ENCODE measurements at places on chromosomes 6 and 20.

GRCh38 chr6:23688650-23689049 is 437.4 kb upstream of the NRSN1 start:
- no peak for DNase-seq

GRCh38 chr20:44228465-44229258 is 18.1 kb upstream of the OSER1 start:
- DNase-seq = no peak

- peak; percentile 86 for DNase-seq
These were observed at the start of gene ELMO2 for GRCh38 chr20:46406200-46406985. Gene ELMO2 (minus strand): TSS chr20:46406615. CDS start chr20:46394482, 12,133 bp downstream.

GRCh38 chr6:73734832-73735453 is 38.9 kb downstream of the CD109 start:
- DNase-seq = no peak

DNA sequence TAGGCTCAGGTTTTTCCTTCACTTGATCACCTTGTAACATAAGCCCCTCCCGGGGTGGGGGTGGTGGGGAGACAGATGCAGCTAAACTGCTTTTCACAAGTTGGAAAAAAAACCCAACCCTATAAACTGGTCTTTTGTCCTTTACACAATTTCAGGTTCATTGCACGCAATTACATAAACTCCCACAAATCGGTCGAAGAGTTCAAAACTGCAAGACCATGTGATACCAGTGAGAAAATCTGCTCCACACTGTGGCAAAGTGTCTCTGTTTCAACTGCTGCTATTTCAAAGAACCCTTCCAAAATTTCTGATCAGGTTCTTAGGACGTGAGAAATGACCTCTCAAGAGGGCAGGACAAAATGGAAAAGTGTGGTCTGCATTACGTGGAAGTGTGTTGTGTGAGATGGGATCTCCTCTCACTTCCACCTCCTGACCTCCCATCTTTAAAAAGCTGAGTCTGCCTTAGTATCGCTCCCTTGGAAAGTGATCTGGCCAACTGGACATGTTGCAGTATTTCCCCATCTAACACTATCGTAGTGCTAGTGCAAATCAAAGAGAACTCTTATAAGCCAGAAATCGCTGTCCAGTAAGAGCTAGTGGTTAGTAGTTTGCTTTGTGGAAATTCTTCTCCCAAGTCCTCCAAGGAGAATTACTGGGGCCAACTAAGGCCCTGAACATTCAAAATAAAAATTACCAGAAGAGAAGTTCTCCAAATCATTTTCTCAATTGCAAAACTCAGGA is 60.1 kb downstream of the PRND start:
- no peak for DNase-seq

DNA sequence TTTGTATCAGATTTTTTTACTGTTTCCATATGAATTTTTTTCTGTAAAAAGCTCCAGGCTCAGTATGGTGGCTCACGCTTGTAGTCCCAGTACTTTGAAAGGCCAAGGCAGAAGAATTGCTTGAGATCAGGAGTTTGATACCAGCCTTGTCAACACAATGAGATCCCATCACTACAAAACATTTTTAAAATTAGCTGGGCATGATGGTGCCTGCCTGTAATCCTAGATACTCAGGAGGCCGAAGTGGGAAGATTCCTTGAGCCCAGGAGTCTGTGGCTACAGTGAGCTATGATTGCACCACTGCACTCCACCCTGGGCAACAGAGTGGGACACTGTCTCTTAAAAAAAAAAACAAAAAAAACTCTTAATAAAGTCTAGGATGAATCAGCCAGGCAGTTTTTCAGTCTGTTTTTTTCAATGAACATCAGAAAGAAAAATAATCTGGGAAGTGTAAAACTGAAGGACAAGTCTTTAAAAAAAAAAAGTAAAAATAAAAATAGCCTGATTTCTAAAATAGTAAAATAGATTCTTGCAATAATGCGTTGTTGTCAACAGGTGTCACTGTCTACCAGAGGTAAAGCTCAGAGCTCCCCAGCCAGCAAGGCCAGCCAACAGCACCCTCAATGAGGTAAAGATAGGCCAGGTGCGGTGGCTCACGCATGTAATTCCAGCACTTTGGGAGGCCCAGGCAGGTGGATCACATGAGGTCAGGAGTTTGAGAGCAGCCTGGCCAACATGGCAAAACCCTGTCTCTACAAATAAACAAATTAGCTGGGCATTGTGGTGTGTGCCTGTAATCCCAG is 9.3 kb upstream of the ATG5 start:
- no peak for DNase-seq

GRCh38 chr6:130420911-130421310 is 55.1 kb downstream of the TMEM200A start:
- no peak for DNase-seq

- no peak for DNase-seq
These were observed 30.4 kb downstream of the PREX1 start for GRCh38 chr20:48797275-48797825.

DNA sequence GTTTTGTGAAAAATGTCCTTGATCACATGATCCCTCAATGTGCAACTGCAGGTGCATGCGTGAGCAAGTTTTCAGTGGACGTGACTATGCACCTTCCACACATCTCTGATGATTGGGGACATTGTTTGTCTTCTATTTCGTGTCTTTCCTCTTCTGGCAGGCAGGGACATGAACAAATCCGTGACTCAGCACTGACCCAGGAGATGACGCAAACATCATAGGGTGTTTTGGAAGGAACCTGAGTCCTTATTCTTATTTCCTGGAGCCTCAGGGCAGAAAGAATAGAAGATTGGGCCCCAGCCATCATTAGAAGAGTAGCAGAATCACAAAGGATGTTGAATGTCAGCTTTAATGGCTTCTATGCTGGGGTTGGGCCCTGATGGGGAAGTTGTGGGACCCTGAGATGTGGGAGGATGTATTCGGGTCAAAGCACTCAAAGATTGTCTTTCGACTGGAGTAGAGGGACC is 11.9 kb upstream of the SIRPD start:
- no peak for DNase-seq

DNA sequence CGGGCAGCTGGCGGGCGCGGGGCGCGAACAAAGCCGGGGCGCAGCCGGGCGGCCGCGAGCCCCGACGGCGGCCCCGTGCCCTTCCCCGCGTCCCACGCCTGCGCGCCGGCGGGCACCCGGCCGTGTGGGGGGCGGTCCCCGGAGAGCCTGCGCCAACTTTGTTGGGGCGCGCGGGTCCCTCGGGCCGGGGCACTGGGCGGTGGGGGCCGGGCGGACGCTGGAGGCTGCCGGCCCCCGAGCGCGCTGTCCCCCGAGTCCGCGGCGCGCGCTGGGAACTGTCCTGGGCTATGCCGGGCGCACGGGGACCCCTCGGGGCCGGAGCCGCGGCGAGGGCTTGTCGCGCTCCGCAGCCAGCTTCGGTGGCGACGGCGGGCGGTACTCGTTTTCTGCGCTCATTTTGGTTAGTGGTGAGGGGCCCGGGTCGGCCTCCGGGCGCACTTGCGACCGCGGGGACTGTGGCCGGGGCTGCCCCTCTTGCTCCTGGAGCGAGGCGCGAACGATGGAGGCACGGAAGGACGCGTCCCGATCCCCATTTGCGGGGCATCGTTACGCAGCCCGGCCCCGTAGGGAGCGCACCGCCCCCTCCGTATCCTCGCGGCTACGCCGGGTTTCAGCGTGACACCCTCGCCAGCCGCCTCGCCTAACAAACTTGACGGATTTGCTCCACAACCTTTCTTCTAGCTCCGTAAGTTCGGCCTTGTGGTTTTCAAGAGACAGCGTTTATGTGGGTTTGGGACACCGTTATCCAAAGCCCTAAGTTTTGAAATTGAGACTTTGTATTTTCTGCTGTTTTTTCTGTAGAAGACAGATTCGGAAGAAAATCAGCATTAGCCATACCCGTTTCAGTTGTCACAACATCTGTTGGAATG is 622 bp downstream of the SS18L1 start:
- DNase-seq = no peak

DNA sequence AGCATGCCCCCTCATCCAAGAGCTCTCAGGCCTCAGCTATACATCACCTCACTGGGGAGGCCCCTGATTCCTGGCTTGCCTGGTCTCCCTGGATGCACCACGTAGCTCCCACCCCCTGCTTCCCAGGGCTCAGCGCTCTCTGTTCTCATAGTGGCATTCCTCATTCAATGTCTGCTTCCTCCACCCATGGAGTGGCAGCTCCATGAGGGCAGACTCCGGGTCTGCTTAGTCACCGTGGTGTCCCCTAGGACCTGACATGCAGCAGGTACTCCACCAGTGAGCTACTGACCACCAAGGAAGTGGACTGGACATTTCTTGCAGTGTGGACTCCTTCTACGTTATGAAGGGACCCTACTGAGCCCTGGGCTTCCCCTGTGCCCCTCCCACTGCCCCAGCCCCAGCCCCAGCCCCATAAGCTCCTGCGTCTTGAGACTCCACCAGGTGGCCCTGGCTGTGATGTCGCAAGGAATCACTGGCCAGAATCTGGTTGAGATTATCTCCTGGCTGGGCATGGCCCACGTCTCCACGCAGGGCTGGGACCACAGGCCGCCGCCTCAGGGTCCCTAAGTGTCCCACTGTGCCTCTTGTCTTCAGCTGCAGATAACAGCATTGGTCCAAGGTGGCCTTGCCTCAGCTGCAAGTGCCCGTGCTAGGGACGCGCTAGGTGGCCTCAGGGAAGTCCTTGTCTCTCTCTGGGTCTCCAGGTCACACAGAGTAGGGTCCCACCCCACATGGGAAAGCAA is 26.7 kb downstream of the CEBPB start:
- DNase-seq = no peak

DNA sequence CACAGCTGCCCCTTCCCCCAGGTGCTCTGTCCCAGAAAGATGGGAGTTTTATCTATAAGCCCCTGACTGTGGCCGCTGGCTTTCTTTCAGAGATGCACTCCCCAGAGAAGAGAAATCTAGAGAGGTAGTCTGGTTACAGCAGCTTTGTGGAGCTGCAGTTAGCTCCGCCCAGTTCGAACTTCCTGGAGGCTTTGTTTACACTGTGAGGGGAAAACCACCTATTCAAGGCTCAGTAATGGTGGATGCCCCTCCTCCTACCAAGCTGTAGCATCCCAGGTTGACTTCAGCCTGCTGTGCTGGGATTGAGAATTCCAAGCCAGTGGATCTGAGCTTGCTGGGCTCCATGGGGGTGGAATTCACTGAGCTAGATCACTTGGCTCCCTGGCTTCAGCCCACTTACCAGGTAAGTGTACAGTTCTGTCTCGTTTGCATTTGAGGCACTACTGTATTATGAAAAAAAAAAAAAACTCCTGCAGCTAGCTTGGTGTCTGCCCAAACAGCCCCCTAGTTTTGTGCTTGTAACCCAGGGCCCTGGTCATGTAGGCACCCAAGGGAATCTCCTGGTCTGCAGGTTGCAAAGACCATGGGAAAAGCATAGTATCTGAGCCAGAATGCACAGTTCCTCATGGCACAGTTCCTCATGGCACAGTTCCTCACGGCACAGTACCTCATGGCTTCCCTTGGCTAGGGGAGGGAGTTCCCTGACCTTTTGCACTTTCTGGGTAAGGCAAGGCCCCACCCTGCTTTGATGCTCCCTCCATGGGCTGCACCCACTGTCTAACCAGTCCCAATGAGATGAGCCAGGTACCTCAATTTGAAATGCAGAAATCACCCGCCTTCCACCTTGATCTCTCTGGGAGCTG is 275.0 kb downstream of the CENPW start:
- no peak for DNase-seq

DNA sequence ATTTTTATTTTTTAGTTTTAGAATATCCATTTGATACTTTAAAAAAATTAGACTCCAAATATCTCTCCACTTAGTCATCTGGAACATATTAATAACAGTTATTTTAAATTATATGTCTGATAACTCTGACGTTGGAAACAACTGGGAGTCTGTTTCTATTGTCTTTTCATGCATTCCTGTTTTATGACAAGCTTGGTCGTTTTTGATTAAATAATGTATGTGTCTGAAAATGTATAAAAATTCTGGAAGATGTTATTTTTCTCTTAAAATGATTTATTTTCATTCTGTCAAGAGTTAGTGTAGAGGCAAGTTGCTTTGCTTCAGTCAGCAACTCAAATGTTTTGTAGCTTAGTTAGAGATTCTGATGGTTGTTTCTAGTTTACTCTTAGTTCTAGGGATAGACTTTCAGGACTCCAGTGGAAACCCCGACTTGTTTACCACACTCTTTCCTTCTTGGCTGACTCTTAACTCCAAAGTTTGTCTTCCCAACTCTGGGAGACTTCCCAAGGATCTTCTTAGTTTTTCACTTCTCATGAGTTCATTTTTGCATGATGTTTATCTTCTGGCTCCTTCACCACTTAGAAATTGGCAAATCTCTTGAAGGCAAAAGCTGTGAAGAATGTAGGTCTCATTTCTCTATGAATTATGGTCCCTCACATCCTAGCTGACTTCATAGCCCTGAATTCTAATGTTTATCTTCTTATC is 190.9 kb downstream of the LAMA2 start:
- no peak for DNase-seq

DNA sequence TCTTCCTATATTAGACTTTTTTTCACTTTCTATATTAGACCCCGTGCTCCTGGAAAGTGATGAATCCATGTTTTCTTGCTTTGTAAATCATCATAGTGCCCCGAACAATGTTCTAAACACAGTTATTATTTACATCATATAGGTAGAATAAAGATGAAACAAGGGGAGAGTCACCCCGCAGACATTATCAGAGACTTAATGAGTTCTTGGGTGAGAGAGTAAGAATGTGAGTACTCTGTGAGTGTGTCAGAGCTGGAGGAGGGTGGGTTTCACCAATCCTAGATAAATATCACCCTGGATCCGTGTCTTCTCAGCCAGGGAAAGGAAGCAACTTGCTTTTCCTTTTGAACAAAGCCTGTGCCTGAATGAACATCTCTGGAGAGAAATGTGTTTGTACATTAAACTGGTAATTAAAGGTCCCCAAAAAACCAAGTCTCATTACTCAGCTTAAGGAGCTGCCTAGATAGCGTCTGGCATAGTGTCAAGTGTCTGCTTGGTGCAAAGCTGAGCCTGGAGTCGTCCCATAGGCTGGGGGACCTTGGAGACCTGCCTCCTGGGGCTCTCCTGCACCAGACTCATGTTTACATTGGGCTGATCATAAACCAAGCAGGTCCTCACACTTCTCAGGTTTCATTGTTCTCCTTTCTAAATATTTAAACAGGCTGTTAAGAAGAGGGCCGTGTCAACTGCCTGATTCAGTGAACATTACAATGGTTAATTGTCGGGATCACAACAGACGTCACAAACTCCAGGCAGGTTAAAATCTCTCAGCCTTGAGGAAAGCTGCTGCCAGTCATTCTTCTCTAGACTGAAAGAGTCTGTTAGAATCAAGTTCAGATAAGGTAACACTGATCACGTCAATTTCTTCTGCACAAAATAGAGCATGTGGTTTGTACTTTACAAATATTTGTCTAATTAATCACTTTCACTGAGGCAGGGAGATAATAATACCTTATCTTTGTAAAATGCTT is 179.7 kb upstream of the MYLIP start:
- DNase-seq = no peak
